NCI-H1417 (cell line): ENCODE measurements at places on chromosomes 3 and 15.
A peak's percentile ranks its signal among the peaks of the same experiment; 100 is the strongest.

GRCh38 chr3:48505146-48505545 is 1.2 kb upstream of the SHISA5 start:
- DNase-seq = no peak

- no peak for DNase-seq
These were observed 125.4 kb downstream of the VGLL3 start for GRCh38 chr3:86865506-86865905.

DNA sequence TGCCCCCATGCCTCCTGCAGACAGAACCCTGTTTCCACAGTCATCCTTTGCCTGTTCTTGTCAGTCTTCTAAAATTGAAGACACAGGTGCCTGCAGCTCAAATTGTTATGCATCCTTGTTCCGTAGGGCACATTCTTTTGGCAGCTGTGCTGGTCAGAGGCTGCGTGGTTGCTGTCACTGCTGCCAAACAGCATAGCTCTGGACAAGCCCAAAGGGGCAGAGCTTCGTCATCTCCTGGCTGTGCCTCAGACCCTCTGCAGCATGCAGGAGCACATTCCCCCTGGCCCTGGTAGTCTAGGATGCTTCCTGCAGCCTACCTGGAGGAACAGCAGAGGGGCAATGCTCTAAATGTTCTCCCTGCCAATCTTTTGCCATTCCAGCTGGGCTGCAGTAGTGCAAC is 2.1 kb upstream of the FBXL22 start:
- DNase-seq = no peak

- DNase-seq = no peak
These were observed 26.5 kb downstream of the PHLDB2 start for GRCh38 chr3:111885578-111885977.

- DNase-seq = no peak
These were observed 544.4 kb downstream of the DIPK2A start for GRCh38 chr3:144516026-144516425.

DNA sequence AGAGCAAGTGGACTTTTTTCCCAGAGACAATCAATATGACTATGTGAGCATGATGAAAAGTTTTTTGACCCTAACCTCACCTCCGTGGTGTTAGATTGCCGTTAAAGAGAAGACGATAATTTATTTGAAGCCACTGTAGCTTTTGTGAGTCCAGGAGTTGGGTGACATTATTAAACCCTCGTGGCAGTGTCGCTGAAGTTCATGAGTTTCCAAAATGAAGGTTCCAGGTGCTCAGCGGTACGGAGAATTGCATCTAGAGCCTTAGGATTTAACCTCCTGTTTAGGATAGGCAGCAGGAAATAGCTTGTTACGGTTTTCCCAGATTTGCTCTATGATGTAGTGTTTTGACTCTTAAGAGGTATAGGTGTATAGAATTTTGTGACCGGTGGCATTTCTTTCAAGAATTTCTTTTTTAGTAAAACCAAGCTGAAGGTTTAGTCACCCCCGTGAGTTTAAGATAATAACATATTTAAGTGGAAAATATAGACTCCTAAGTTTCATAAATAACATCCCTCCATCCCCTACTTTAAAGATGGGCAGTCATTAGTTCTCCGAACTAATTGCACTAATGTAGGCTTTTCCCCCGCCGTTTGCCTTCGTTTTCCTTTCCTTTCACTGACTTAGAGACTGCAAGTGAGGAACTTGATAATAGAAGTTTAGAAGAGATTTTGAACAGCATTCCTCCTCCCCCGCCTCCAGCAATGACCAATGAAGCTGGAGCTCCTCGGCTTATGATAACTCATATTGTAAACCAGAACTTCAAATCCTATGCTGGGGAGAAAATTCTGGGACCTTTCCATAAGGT is 2.0 kb downstream of the SMC4 start:
- DNase-seq = peak; percentile 75

DNA sequence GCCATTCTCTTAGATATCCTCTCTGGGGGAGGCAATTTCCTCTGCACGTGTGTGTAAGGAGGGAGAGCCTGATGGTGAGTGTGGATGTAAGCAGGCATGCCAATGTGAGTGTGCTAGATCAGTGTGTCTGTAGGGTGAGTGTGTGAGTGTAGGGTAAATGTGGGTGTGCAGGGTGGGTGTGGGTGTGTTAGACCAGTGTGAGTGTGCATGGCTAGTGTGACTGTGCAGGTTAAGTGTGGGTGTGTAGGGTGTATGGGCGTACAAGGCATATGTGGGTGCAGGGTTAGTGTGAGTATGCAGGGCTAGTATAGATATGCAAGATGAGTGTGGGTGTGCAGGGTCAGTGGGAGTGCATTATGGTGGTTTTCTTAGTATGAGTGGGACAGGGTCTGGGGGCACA is 48.4 kb downstream of the ATP2B2 start:
- no peak for DNase-seq

GRCh38 chr3:149497966-149498670 is 23.6 kb downstream of the TM4SF4 start:
- no peak for DNase-seq

DNA sequence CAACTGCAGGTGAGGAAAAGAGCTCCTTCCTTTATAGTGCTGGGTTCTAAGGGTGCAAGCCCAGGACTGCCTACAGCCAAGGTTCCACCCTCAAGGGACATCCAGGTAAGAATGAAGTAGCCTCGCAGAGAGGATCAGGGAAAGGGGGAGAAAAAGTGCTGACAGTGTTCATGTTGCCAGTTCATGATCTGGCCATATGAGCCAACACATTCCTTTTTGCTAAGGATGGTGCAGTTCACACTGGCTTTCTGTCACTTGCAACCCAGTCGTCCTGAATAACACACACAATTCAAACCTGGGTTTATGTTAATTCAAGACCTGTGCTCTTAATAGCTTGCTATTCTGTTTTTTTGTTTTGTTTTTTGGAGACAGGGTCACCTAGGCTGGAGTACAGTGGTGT is 9.0 kb downstream of the CLN6 start:
- no peak for DNase-seq

DNA sequence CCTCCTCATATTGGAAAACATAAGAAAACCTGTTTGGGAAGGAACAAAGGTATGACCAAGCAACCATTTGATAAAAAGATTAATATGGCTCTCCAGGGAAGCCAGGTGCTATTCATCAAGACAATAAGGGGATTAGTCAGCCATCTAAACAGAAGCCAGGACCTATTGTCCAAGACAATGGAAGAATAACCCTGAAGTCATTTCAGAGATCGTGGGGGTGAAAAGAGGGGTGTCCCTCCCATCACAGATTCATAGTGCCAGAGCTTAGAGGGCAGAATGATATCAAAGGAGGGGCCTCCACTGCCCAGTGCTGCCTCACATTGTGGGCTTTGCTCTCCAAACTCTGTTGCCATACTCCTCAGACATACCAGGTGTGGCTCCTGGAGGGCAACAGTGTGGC is 73.5 kb downstream of the DAPK2 start:
- no peak for DNase-seq

- peak; percentile 27 for DNase-seq
These were observed 47.6 kb downstream of the IDH2 start for GRCh38 chr15:90054618-90055097.

GRCh38 chr3:137787529-137787928 is 23.4 kb downstream of the SOX14 start:
- DNase-seq = no peak

- no peak for DNase-seq
These were observed 298.6 kb downstream of the ADAMTS17 start for GRCh38 chr15:100043068-100043641.

GRCh38 chr15:68979006-68979405 is 35.5 kb upstream of the NOX5 start:
- no peak for DNase-seq

- no peak for DNase-seq
These were observed 21.4 kb upstream of the POC1A start for GRCh38 chr3:52175416-52176179.

DNA sequence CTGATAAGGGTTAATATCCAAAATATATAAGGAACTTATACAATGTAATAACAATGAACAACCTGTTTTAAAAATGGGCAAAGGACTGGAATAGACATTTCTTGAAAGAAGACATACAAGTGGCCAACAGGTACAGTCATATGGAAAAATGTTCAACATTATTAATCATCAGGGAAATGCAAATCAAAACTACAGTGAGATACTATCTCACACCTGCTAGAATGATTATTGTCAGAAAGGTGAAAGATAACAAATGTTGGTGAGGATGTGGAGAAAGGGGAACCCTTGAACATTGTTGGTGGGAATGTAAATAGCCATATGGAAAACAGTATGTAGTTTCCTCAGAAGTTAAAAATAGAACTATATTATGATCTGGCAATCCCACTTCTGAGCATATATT is 20.4 kb downstream of the GOLM2 start:
- DNase-seq = no peak

GRCh38 chr3:36201546-36201945 is 178.8 kb upstream of the STAC start:
- DNase-seq = no peak

DNA sequence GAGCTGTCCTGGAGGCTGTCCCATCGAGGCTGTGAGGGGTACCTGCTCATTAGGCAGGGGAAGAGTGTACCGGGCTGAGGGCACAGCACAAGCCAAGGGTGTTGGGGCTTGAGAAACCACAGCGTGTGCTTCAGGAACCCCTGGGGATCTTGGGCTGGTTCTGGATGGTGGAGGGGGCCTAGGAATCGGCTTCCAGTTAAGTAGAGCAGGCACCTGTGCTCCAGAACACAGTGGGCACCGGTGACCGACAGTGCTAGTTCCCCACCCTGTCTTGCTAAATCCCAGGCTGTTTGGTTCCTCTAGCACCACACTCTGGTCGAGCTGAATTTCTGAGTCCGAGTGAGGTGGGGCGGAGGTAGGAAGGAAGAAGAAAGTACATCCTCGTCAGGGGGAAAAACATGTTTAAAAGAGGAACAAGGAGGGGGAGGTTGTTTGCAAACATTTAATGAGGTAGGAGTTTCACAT is 29.1 kb downstream of the SLC6A6 start:
- no peak for DNase-seq

GRCh38 chr15:73894133-73894814 is 20.9 kb downstream of the TBC1D21 start:
- no peak for DNase-seq

- no peak for DNase-seq
These were observed 126.5 kb downstream of the ECT2 start for GRCh38 chr3:172877011-172877410.

- DNase-seq = no peak
These were observed 91.1 kb downstream of the MSL2 start for GRCh38 chr3:136105044-136105443.

DNA sequence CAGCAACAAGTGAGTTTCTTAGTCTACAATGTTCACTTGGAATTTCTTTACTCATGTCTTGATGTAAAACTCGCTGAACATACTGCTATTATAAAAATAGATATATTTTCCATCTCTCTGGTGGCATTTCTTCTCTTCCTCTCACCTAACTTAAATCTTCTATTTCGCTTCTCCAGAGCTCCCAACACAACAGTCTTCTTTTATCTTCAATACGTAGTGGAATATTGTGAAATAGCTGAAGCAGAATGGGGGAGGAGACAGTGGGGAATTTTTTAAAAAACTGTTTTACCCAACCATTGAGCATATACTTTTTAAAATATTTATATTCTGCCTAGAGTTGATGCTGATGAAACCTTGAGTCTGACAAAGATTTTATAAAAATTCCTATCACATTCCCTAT is 548.5 kb downstream of the RBMS3 start:
- no peak for DNase-seq

DNA sequence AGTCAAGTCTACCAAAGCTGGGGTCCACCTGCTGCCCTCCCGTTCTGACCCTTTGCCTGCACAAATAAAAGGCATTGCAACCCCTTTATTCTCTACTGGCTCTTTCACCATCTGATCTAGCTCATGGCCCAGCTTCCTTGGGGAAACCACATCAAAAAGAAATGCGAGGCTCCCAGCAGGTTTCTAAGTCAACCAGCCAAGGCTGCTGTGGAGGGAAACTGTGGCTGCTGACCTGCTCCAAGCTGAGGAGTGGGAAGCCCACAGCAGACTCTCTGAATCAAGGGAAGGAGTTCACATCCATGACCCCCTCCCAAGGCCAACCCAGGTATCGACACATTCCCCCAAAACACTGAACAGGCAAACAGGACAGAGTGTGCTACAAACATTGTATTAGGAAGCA is 25.2 kb upstream of the SLCO2A1 start:
- DNase-seq = no peak

- DNase-seq = no peak
These were observed 632.7 kb downstream of the NTRK3 start for GRCh38 chr15:87623832-87624231.

GRCh38 chr15:33565094-33565493 is 254.3 kb downstream of the RYR3 start:
- DNase-seq = no peak

DNA sequence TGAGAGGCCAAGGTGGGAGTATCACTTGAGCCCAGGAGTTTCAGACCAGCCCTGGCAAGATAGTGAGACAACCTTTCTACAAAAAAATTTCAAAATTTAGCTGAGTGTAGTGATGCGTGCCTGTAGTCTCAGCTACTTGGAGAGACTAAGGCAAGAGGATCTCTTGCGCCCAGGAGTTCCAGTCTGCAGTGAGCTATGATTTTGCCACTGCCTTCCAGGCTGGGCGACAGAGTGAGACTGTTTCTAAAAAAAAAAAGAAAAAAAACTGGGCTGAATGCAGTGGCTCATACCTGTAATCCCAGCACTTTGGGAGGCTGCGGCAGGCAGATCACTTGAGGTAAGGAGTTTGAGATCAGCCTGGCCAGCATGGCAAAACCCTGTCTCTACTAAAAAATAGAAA is 14.0 kb upstream of the PIK3CB start:
- DNase-seq = no peak

GRCh38 chr3:106333911-106334618 is 465.3 kb upstream of the CBLB start:
- no peak for DNase-seq

DNA sequence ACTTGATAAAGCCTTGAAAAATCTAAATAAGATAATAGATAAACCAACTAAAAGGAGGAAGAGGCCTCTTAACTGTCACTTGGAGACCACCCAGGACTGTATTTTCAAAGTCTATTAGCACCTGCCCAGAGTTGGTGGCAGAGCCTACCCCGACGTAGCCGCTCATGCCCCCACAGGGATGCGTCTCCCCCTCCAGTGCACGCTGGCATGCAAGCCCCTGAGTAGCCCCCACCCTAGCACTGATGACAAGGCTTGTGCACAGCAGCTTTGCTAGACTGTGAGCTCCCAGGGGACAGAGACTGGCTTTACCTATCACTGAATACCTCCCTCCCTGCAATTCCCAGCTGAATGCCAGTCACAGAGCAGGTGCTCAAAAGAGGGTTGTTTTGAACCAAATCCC is 54.1 kb upstream of the HES1 start:
- DNase-seq = no peak

DNA sequence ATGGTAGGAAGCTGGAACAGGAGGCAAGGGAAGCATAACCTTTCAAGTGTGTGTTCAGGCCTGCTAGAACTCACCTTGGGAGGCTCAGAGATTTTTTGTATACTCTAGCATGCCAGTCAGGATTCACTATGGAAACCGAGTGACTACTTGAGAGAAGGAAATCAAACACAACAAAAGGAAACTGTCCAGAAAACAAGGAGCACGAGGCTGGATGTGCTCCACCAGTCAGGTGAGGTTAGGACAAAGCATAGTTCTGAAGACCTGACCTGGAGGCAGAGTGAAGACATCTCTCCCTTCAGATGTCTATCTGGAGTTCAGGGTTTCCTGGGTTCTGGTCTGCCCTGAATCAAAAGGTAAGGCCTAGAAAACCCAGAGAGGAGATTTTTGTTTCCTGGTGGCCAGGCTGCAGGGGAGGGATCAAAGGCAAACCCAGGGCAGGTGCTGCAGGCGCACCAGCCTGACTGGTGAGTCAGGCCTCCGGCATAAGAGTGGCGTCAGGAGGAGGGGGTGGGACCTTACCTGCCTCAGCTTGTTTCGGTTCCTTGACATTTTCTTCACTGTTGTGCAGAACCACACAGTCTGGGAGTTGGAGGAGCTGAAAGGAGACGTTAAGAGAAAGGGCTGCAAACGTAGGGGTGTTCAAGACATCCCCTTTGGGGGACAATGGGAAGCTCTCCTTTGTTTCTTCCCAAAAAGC is 52.2 kb upstream of the OSBPL11 start:
- DNase-seq = peak; percentile 15
